Activated T-helper 1 cell treated with anti-CD3 and anti-CD28 coated beads, Interleukin-12 subunit alpha, Interleukin-12 subunit beta, Interleukin-2, Interleukin-4 antibody, amounts not matched to agents 30 ng/mL and 10 ng/mL and 1 ng/mL, durations not matched to agents 14 hours and 24 hours and 36 hours (primary cell): ENCODE measurements at places on chromosomes 7 and 10. TPM values are rescaled to one million over a fixed set of nuclear protein-coding genes. Genes with fewer than 3 reads are reported as not detected.
A peak's percentile ranks its signal among the peaks of the same experiment; 100 is the strongest.

Gene TAC1
- total RNA-seq = 0.31 and 0.51 TPM in 2 replicates

Gene FGFR2
- total RNA-seq = not detected in 2 replicates

Gene AKR1C1
- 0.29 and 0.37 TPM in 2 replicates for total RNA-seq

Gene IGFBP3
- total RNA-seq = 1.2 and 1.3 TPM in 2 replicates

Gene PLEKHA1
- total RNA-seq = 4.1 and 5.6 TPM in 2 replicates

Gene EBF3
- not detected in 2 replicates for total RNA-seq

Gene RAPGEF5
- 0.59 and 0.70 TPM in 2 replicates for total RNA-seq

Gene SPDYE11
- total RNA-seq = not detected in 2 replicates

DNA sequence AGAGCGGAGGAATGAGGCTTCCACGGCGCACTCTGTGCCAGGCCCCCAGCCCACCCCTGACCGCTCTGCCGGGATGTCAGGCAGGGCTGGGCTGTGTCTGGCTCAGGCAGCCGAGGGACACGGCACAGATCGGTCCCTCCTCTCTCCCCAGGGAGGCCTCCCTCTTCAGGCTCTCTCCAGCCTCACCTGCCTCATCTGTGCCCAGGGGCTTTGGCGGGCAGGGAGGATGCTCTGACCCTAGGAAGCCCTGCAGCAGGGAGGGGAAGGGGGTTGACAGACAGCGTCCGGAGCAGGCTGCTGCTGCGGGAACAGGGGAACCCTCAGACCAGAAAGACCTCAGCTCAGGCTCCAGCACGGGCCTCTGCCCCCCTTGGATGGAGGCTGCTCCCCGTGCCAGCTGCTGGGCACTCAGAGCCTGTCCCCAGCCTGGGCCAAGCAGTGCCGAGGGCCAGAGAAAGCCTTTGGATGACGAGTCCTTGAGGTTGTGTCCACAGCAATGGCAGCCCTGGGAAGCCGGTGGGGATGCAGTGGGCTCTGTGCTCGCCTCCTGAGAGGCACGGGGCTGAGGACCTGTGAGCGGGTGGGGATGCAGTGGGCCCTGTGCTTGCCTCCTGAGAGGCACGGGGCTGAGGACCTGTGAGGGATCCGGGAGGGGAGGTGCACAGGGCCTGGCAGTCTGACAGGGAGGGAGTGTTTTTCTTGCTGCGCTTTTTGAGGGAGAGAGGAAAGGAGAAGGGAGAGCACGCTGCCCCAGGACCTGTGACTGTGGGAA lies 66.9 kb downstream of the FOXL3 start:
- peaks cover 22% of the 10 kb centered on the region for H3K4me1 ChIP-seq
- DNase-seq = no peak
- H3K27me3 ChIP-seq = peaks cover 6% of the 10 kb centered on the region
- H3K36me3 ChIP-seq = peaks cover 2% of the 10 kb centered on the region

DNA sequence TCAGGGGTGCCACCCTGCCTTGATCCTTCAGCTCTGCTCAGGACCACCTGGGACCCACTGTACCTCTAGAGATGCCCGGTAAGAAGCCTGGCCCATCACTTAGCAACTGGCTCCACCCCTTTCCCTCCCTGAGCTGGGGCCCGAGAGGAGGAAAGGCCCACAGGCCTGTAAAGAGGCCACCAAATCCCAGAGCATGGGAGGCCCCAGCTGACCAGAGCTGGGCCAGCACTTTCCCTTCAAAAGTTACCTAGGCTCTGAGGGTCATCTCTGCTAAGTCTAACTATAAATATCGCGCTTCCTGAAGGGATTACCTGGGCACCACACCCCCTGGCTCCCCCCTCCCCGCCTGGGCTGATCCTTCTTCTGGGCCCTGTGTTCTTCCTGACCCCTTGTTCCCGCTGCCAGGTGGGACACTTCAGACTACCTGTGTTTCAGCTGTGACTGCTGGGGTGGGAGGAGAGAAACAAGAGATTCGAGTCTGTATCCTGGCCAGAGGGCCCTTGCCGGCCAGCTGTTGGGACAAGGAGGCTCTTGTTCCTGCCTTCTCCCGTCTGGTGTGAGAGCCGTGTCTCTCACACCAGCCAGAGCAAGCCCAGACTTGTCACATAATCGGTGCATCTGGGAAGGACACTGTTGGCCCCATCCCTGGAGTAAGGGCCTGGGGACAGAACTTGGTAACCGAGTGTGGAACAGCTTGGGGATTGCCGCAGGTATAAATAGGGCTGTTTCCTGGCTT lies 22.8 kb upstream of the ANKRD2 start:
- no peaks in the 10 kb centered on the region for H3K36me3 ChIP-seq
- H3K27ac ChIP-seq = no peak overlapping the region
- no peaks in the 10 kb centered on the region for H3K27me3 ChIP-seq
- H3K4me1 ChIP-seq = peaks cover 14% of the 10 kb centered on the region

- H3K4me3 ChIP-seq = no peak overlapping the region
- H3K36me3 ChIP-seq = peaks cover 72% of the 10 kb centered on the region
- peaks cover 65% of the 10 kb centered on the region for H3K4me1 ChIP-seq
- DNase-seq = no peak
- H3K27me3 ChIP-seq = no peaks in the 10 kb centered on the region
These were observed 19.6 kb downstream of the ARID5B start for GRCh38 chr10:61921143-61921542.

- no peak for DNase-seq
- H3K4me1 ChIP-seq = peaks cover 8% of the 10 kb centered on the region
- no peaks in the 10 kb centered on the region for H3K27me3 ChIP-seq
- H3K27ac ChIP-seq = no peak overlapping the region
These were observed 128.0 kb downstream of the USP6NL start for GRCh38 chr10:11483201-11484148.

DNA sequence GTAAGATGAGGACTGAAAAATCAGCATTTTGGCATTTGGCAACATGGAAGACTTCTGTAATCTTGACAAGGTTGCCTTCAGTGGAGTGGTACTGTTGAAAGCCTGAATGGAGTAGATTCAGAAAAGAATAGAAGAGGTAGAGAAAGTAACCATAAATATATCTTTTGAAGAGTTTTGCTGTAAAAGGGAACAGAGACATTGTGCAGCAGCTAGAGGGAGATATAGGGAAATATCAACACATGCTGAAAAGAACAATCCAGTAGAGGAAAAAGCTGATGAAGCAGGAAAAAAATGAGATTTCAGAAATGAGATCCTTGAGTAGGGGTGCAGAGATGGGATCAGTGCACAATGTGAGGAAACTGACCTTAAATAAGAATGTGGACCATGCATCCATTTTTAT lies 60.0 kb downstream of the RAPGEF5 start:
- H3K4me3 ChIP-seq = no peak overlapping the region
- no peaks in the 10 kb centered on the region for H3K36me3 ChIP-seq
- no peak overlapping the region for H3K27ac ChIP-seq

GRCh38 chr7:131606346-131607290 lies 50.2 kb upstream of the PODXL start:
- H3K36me3 ChIP-seq = no peaks in the 10 kb centered on the region
- DNase-seq = no peak
- H3K27ac ChIP-seq = no peak overlapping the region
- H3K4me1 ChIP-seq = no peaks in the 10 kb centered on the region

GRCh38 chr7:108045154-108045553 lies 42.2 kb upstream of the LAMB1 start:
- H3K36me3 ChIP-seq = no peaks in the 10 kb centered on the region
- H3K4me3 ChIP-seq = no peak overlapping the region
- no peaks in the 10 kb centered on the region for H3K4me1 ChIP-seq
- no peak overlapping the region for H3K27ac ChIP-seq
- DNase-seq = no peak

- no peaks in the 10 kb centered on the region for H3K4me1 ChIP-seq
- no peak for DNase-seq
- no peak overlapping the region for H3K27ac ChIP-seq
- no peak overlapping the region for H3K4me3 ChIP-seq
- no peaks in the 10 kb centered on the region for H3K27me3 ChIP-seq
These were observed 17.8 kb downstream of the PYROXD2 start for GRCh38 chr10:98397089-98397600.

- H3K27ac ChIP-seq = no peak overlapping the region
- H3K4me1 ChIP-seq = no peaks in the 10 kb centered on the region
- no peaks in the 10 kb centered on the region for H3K27me3 ChIP-seq
- no peaks in the 10 kb centered on the region for H3K36me3 ChIP-seq
These were observed 234.0 kb upstream of the CXCL12 start for GRCh38 chr10:44618910-44619309.

GRCh38 chr7:4479367-4480039 lies 202.6 kb upstream of the FOXK1 start:
- H3K36me3 ChIP-seq = no peaks in the 10 kb centered on the region
- DNase-seq = no peak
- no peaks in the 10 kb centered on the region for H3K4me1 ChIP-seq

DNA sequence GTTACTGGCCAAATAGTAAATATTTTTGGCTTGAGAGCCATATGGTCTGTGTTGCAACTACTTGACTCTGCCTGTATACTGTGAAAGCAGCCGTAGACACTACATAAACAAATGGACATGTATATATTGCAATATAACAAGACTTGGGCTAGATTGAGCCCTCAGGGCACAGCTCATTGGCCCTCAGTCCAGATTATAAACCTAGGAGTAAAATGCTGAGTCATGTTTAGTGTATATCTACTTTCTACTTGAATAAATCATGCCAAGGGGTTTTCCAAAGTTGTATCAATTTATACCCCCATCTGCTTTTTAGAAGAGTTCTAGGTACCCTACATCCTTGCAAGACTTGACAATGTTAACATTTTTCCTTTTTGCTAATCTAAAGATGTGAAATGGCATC lies 27.4 kb upstream of the POU6F2 start:
- no peak for DNase-seq
- peaks cover 10% of the 10 kb centered on the region for H3K27me3 ChIP-seq
- no peaks in the 10 kb centered on the region for H3K4me1 ChIP-seq

GRCh38 chr10:77641788-77642397 lies 4.3 kb upstream of the KCNMA1 start:
- peaks cover 18% of the 10 kb centered on the region for H3K27me3 ChIP-seq
- no peaks in the 10 kb centered on the region for H3K36me3 ChIP-seq
- H3K4me3 ChIP-seq = no peak overlapping the region
- H3K27ac ChIP-seq = no peak overlapping the region

GRCh38 chr7:155589001-155589980 lies 42.9 kb upstream of the CNPY1 start:
- no peak overlapping the region for H3K4me3 ChIP-seq
- DNase-seq = no peak
- no peak overlapping the region for H3K27ac ChIP-seq
- peaks cover 6% of the 10 kb centered on the region for H3K4me1 ChIP-seq
- H3K27me3 ChIP-seq = peaks cover 28% of the 10 kb centered on the region

- H3K27me3 ChIP-seq = peaks cover 6% of the 10 kb centered on the region
- H3K4me3 ChIP-seq = no peak overlapping the region
- no peak for DNase-seq
- no peaks in the 10 kb centered on the region for H3K36me3 ChIP-seq
- no peaks in the 10 kb centered on the region for H3K4me1 ChIP-seq
These were observed 104.9 kb downstream of the CTBP2 start for GRCh38 chr10:125055446-125055845.

DNA sequence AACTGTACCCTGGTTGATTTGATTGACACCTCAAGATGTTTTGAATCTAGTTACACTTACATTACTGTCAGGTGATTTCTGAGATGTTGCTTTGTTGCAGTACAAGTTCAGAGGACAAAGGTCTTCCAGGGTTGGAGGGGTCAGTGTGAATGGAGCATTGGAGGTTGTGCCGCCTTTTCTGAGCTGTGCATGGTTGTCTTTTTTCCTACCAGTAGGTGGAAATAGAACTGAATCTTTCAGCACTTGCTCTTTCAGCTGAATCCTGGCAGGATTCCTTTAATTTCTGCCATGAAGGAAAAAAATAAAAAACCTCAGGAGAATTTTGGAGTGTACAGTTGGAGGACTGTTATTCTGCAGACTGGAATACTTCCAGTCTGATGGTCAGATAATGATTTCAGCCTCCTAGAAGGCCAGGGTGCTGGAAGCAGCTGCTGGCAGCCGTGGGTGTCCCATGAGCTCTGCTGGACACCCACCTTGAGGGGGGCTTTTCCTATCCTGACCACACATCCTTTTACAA lies 82.7 kb downstream of the PLCE1 start:
- no peaks in the 10 kb centered on the region for H3K4me1 ChIP-seq
- peaks cover 1% of the 10 kb centered on the region for H3K27me3 ChIP-seq
- no peak overlapping the region for H3K4me3 ChIP-seq
- no peaks in the 10 kb centered on the region for H3K36me3 ChIP-seq
- no peak overlapping the region for H3K27ac ChIP-seq
- DNase-seq = no peak

DNA sequence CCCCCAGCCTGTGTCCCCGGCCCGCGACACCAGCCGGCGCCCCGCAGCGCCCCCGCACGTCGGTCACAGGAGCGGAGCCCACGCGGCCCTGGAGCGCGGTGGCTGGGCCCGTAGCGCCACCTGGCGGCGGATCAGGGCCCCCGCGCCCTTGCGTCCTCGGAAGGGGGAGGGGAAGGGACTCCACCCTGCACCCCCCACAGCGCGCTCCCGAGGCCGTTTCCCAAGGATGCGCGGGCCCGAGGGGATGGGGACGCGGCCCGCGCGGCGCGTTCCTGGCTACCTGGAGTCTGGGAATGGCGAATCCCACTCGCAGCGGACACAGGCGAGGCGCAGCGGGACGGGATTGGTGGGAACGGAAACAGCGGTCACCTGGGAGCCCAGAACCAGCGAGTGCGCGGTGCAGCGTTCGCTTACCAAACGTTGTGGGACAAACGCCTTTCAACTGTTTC lies 23.8 kb upstream of the MKI67 start:
- H3K4me1 ChIP-seq = peaks cover 32% of the 10 kb centered on the region
- peaks cover 27% of the 10 kb centered on the region for H3K27me3 ChIP-seq
- peak overlapping the region; percentile 76 for H3K4me3 ChIP-seq
- peak; percentile 77 for DNase-seq
- no peak overlapping the region for H3K27ac ChIP-seq
- peaks cover 5% of the 10 kb centered on the region for H3K36me3 ChIP-seq

GRCh38 chr10:123966896-123967231 lies 75.3 kb upstream of the CPXM2 start:
- H3K4me1 ChIP-seq = no peaks in the 10 kb centered on the region
- H3K4me3 ChIP-seq = no peak overlapping the region
- no peak for DNase-seq
- H3K27ac ChIP-seq = no peak overlapping the region

- H3K27me3 ChIP-seq = peaks cover 4% of the 10 kb centered on the region
- no peak for DNase-seq
- no peak overlapping the region for H3K4me3 ChIP-seq
- no peaks in the 10 kb centered on the region for H3K4me1 ChIP-seq
- no peaks in the 10 kb centered on the region for H3K36me3 ChIP-seq
- no peak overlapping the region for H3K27ac ChIP-seq
These were observed 69.0 kb downstream of the AHR start for GRCh38 chr7:17367502-17367901.

- DNase-seq = no peak
- no peak overlapping the region for H3K27ac ChIP-seq
- no peaks in the 10 kb centered on the region for H3K27me3 ChIP-seq
- H3K36me3 ChIP-seq = no peaks in the 10 kb centered on the region
- no peak overlapping the region for H3K4me3 ChIP-seq
- no peaks in the 10 kb centered on the region for H3K4me1 ChIP-seq
These were observed 620.0 kb downstream of the SH2D4B start for GRCh38 chr10:81157681-81158080.

DNA sequence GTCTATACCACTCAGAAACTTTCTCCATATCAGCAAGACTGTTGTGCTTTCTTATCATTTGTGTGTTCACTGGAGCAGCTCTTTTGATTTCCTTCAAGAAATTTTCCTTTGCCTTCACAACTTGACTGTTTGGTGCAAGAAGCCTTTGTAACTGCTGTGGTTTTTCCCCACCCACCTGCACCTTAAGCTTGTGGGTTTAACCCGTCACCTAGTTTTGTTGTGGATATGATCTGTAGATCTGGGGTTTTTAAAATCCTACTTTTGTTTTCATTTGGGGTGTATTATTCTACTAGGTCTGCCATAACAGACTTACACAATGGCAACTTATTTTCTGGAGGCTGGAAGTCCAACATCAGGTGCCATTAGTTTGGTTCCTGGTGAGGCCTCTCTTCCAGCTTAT lies 30.5 kb upstream of the CHST3 start:
- H3K4me1 ChIP-seq = peaks cover 17% of the 10 kb centered on the region
- peak overlapping the region; percentile 32 for H3K4me3 ChIP-seq
- DNase-seq = peak; percentile 37
- peaks cover 13% of the 10 kb centered on the region for H3K27me3 ChIP-seq
